ENCODE measurements at places on chromosomes 4 and X.

DNA sequence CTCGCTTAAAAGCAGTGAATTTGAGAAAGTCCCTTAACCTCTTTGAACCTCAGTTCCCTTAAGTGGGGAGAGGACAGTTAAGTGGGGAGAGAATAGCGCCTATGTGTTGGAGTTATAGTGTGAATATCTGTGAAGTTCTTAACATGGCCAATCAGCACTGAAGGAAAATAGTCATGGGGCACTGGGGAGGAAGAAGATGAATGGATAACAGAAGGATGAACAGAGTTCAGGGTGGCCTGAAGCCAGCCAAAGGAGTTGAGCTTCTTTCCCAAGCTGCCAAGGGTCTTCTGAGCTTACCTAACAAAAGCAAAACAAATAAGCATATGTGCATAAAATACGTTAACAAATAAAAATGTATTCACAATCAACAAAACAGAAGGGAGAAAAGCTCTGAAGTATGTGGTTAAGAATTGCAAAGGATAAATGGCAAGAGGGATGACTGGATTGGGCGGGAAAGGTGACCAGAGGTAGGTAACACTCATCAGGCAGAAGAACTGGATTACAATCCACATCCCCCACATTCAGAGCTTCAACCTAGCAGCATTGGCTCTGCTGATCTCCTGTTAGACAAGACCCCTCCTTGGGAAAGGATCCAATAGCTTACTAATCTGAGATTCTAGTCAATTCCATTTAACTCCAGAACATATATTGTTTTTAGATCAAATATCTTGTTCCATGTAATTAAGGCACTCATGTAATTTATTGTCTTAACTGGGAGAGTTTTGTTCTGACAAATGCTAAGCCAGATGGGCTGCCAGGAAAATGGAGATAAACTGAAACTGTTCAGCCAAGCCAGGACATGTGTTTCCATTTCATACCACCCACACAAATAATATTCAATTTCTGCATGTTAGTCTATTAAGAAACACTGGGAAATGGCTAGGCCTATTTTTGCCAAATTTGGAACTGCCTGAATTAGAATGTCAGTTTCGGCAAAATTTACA, 221.2 kb downstream of the LDB2 start:
- no peak for DNase-seq

DNA sequence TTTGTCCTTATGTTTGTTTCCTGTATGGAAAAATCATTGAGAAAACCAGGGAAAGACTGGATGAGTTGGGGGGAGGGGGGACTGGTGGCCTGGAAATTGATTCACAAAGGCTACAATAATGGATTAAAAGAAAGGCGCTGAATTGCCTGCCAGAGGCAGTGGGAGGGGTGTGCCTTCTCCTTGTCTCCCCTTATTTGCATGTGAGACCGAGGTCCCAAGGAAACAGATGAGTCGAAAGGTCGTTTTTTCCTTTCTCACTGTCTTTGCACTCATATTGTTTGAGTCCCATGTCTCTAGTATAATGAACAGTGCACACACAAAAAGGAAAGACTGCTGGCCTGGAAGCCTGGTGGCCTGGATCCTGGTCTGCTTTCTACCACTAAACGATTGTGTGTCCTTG, 86.6 kb upstream of the ZDHHC15 start:
- DNase-seq, result no peak

DNA sequence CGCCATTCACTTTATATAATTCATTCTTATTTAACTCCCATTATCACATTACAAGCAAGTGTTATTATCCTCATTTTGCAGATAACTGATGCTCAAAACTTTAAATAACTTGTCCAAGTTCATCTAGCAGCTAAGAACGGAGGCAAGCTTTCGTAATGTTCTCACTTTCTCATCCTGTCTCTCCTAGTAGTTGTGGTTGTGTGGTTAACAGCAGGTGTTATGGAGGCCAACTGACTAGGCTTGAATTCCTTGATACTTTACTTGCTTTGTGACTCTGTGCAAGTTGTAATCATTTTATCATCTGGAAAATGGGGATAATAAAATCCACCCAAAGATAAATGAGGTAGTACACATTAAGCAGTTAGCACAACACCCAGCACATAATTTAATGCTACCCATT, 109.9 kb upstream of the PTPN13 start:
- no peak for DNase-seq

DNA sequence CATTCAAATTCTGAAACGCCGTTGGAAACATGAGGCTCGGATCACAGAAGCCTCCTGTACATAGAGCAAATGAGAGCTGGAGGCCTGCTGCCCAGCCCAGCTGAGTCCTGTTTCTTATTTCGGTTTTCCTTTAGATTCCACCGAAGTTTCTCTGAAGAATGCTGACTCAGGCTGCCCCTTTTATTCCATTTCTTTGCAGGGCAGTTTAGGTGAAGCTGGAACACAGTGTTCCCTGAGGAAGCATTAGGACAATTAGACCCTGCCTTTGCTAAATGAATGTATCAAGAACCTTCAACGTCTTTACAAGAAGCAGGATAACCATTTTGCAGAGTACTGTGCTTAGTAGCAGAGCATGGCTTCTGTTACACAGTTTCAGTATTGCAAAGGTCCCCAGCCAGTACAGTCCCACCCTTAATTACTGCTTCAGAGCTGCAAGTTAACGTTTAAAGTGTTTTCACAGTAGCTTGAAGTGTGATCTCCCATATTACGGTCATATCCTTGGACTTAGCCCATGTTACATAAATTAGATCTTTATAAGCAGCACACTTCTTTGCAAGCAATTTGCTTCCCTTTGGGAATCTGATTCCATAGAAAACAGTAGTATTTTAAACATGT, 117.0 kb downstream of the TBL1X start:
- no peak for DNase-seq

DNA sequence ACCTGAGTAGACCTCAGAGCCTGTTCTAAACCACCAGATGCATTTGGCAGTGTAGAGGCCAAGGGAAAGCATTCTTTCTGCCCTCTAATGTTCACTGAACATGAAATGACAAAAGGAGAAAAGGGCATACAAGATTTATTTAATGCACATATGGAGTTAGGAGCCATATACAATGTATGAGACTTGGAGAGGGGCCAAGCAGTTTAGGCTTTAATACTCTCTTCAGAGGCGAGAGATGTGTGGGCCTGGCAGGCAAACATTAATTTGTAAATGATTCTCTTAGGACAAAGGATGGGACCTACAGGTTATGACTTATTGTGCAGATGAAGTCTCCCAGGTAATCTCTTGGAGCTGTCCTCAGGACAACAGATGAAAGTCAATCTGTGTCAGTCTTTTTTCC, 631.9 kb downstream of the ADGRL3 start:
- peak; percentile 3 for DNase-seq

GRCh38 chr4:172147687-172148086, 334.5 kb downstream of the GALNTL6 start:
- DNase-seq, result no peak

DNA sequence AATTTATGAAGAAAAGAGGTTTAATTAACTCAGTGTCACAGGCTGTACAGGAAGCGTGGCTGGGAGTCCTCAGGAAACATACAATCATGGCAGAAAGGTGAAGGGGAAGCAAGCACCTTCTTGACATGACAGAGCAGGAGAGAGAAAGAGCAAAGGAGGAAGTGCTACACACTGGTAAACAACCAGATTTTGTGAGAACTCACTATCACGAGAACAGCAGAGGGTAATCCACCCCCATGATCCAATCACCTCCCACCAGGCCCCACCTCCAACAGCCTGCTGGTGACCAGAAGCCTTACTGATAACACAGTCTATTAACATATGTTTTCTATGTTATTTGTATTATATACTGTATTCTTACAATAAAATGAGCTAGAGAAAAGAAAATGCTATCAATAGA, 254.8 kb downstream of the PCDH10 start:
- no peak for DNase-seq

GRCh38 chr4:9929111-9929510, 92.2 kb downstream of the SLC2A9 start:
- DNase-seq, result no peak

GRCh38 chr4:122512430-122512829, 55.9 kb upstream of the IL2 start:
- no peak for DNase-seq

GRCh38 chr4:90145319-90145718, 18.1 kb downstream of the CCSER1 start:
- DNase-seq, result no peak

GRCh38 chr4:23373261-23373660, 516.6 kb downstream of the PPARGC1A start:
- no peak for DNase-seq

GRCh38 chr4:102627831-102628523, 126.8 kb downstream of the NFKB1 start:
- no peak for DNase-seq

DNA sequence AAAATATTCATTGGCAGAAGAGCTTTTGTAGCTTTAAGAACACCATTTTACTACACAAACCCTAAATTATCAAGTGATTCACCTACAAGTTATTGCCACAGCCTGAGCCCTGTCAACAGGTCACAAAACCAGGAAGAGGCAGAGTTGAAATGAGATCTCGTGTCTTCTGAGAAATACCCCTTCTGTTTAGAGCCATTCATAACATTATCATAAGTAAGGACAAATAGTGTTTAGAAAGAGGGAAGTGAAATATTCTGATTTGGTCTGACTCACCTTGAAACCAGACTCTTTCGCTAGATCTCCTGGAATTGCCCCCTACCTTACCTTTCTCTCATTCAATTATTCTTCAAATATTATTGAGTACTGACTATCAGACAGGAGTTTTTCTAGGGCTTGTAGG, 5.9 kb downstream of the ETDB start:
- DNase-seq, result no peak

DNA sequence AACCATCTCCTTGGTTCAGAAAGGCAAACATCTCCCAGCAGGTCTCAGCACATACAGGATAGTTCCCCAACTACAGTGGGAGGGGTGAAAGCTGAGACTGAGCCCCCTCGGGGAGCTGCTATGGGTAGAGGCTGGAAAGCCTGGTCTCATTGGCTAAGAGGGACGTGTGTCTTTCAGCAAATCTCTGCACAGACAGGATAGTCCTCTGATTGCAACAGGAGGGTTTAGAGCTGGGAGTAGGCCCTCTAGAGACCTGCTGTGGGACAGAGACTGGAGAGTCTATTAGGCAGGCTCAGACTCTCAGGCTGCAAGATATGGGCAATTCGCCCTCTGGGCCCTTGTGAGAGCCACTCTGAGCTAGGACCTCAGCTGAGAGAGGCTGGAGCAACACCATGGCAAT, 271.6 kb upstream of the GALNT7 start:
- no peak for DNase-seq

GRCh38 chrX:47577424-47577823, 4.8 kb upstream of the TIMP1 start:
- DNase-seq, result no peak

GRCh38 chrX:40013266-40014195, 84.2 kb downstream of the BCOR start:
- DNase-seq, result no peak

DNA sequence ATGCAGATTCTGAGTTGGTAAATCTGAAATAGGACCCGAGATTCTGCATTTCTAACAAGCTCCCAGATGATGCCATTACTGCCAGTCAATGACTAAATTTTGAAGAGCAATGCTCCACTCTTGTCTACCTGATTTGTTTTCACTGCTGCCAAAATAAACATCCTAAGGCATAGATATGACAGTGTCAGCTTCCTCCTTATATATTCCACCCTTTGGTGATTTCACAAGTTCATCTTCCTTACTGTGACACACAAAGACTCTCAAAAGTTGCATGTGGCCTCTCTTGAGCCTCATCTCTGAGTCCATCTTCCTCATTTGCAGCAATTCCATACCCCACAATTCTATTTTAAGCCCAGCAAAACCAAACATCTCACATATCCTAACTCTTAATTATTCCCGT, 110.9 kb downstream of the FBXW7 start:
- no peak for DNase-seq

DNA sequence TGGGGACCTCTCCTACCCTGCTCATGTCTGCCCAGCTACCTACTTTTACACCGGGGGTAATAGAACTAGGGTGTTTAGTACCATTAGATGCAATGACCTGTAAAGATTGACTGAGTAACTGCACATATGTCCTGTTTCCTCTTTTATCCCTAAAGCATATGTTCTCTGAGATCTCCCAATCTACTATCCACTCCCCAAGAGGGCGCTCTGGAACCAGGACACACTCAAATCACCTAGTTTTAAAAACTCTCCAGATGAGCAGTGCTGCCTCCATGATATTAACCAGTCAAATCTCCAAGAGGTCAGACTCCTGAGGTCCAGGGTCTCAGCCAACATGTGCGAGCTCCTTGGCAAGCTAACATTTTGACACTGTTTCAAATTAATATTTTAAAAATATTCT, 87.0 kb upstream of the TSPAN5 start:
- DNase-seq, result peak; percentile 56

GRCh38 chrX:71911731-71912050, 1.0 kb downstream of the NHSL2 start:
- DNase-seq, result no peak

DNA sequence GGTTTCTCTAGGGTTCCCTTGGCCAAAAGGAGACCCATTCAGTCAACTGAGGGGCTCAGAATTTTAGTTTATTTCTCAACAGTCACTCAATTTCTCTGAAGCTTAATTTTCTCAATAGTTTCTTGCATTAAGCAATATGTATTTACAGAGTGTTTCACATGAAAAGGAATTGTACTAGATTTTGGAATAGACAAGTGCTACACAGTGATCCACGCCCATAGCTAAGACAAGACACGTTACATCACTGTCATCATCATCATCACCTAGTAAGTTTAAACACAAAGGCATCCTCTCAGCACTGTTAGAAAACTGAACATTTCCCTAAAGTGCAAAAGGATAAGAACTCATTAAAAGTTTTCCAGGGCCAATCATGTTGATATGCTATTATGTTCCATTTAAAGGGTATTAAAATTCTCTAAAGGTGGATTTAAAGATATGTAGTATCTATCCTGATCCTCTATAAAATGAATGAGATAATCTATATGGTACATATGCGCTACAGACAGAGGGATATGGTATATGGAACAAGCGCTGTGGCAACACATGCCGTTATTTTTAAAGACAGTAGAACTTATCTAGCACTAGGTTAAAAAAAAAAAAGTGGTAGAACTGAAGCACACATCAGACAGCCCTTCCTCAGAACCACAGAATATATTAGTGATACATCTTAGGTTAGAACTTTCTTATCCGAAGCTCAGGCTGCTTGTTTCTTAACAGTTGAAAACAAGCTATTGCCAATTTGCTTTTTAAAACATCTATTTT, 12.1 kb downstream of the PPA2 start:
- DNase-seq, result no peak
